Right renal cortex interstitium (tissue), 3 donors: ENCODE measurements at places on chromosomes 4 and X. TPM values are rescaled to one million over a fixed set of nuclear protein-coding genes. Genes with fewer than 3 reads are reported as not detected.

DNA sequence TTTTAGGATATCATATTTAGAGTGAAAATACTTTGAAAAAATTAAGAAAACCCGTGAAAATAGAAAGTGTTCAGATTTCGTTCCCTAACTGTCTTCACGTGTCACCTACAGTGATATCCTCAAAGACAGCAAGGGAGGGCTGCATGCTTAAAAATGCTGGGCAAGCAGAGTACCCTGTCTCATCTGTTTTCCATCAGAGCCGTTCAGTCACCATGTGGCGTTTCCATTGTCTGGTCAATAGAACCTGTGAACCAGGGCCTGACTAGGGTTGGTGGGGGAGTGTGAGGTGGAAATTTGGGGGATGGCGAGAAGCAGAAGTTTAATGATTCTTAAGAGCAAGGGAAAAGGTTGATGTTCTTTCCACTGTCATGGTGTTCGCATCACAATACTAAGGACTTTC is 173.9 kb downstream of the BMPR1B start:
- no peak for DNase-seq

The UTP3 gene
- 54.0 TPM for polyA plus RNA-seq

- no peak for DNase-seq
These were observed 104.5 kb upstream of the LNX1 start for GRCh38 chr4:53695540-53696463.

- no peak for DNase-seq
These were observed 168.8 kb downstream of the MID1IP1 start for GRCh38 chrX:38970074-38970473.
